Activated CD4-positive, alpha-beta T cell treated with anti-CD3 and anti-CD28 coated beads for 1 hour (primary cell): ENCODE measurements at places on chromosomes 7 and 10.

DNA sequence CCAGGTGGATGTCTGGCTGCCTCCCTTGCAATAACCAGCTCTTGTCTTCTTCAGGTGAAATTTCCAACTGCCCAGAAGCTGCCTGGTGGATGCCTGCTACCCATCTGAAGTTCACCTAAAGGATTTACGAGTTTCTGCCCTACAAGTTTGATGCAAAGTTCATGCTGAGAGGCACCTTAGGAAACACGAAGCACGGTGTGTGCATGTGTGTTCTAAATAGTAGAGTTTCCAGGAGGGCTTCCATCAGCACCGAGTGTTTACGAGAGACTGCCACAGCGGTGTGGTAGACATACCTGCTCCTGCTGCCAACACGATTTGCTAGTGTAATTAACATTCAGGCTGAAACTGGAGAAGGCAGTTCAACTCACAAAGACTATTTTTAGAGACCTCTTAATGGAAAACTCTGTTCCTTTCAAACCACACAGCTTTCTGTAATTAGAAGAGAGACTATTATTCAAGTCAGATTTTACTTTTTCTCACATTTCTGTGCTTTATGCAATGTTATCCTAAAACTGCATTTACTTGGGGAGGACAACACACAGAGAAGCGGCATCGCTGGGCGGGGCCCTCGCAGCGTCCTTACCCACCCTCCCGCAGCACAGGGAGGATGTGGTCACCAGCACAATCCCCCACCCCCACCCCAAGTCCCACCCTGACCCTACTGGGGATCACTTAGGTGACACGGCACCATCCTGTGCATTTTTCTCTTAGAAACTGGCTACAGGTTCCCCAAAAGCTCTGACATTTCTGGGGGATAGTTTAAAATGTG, 15.5 kb upstream of the CPXM2 start:
- DNase-seq, result no peak

- DNase-seq, result no peak
These were observed 134.6 kb downstream of the TEX36 start for GRCh38 chr10:125548356-125548755.

DNA sequence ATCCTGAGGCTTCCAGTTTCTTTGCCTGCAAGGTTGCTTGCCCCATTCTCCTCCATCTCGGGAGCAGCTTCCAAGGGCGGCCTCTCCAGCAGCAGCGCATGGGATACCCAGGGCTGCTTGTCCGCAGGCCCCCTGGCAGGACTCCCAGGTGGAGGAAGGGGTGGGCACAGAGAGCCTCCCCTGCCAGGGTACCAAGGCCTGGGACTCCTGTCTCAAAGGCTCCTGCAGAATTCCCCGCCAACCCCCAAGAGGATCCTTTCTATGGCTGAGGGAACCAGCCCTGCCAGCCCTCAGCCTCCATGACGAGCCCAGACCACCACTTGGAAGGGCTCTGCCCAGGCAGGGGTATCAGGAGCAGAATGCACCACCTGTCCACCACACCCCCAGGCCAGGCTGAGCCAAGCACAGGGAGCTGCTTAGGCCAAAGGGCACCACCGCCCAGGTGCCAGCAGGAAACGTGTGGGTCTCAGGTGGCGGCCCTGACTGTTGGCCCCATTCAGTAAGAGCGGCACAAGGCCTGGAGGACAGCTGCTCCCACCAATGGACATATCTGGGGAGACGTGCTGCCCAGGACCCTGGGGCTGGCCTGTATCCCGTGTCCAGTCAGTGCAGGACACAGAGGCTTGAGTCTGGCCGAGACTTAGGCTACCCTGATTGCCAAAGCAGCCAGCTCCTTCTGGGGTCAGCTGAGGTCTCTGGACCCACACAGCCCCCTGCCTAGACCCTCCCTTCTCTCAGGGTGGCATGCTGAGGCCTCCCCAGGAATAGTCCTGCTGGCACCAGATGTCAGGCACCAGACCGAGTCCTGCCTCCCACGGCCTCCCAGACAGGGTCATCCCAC, 33.8 kb upstream of the INPP5A start:
- no peak for DNase-seq

DNA sequence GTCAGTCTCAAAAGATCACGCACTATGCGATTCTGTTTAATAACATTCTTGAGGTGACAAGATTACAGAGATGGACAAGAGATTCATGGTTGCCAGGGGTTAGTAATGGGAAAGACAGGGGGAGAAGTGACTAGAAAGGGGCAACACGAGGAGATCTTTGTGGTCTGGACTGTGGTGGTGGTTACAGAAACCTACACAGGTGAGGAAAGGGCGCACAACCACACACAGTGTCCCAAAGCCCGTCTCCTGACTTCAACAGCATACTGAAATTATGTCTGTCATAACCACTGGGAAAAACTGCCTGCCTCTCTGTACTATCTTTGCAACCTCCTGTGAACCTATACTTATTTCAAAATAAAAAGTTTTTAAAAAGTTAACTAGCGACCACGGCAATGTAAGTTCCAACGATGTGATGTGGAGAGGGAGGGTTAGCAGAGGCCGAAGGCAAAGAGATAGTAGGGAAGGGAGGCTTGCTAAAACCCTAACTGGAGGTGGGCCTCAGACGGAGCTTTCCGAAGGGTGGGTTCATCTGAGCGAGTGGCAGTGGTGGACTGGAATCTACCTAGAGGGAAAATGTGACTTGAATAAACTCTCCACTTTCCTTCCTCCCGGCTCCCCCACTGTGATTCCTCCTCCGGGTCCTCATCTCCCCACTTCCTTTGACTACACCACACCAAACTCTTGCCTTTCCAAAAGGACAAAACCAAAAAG, 43.7 kb downstream of the GNA12 start:
- DNase-seq, result no peak

- no peak for DNase-seq
These were observed 140.9 kb downstream of the ADCYAP1R1 start for GRCh38 chr7:31192986-31193385.

GRCh38 chr7:54615537-54615936, 73.4 kb downstream of the VSTM2A start:
- DNase-seq, result no peak

DNA sequence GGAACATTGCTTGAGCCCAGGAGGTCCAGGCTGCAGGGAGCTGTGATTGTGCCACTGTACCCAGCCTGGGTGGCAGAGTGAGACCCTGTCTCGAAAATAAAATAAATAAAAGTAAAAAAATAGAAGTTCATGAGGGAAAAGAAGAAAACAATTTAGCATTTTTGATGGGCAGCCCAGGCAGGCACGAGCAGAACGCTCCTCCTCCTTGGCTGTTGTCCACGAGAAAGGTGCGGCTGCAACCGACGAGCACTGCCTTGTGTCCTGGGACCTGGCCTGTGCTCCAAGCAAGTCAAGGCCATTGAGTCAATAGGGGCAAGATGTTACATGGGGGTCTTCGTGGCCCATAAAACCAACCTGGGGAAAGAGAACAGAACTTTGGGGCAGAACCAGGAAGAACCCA, 25.6 kb downstream of the EBF3 start:
- DNase-seq, result no peak

DNA sequence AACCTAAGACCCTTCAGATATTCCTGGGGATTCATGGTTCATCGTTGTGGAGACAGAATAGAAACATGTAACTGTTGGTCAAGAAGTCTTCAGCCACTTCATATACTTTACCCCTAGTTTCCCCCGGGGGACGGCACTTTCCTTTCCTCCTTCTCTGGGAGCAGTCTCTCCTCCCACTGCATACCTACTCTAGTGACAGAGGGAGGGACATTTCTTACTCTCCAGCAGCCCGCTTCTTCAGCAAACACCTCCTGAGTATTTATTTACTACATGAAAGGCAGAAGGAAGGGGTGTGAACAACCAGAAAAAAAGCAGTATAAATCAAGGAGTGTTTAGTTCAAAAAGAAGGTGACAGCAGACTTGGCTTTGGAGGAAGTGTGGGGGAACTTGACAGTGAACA, 69.0 kb downstream of the LHFPL3 start:
- DNase-seq, result no peak

DNA sequence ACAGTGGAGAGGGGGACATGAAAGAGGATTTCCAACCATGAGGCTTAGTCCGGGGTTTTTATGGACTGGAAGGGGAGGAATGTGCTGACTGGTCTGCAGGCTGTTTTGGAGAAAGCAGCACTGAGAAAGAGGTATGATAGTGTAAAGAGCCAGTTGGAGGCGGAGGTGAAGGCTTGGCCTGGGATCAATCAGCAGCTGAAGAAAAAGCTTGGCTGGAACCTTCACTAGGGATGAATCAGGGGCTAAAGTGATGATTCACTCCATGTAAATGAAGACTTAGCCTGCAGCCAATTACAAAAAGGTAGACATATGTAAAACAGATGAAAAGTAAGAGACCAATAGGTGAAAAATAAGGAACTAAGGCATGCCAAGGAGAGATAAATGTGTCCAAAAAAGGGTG, 1382.6 kb downstream of the GATA3 start:
- DNase-seq, result no peak

DNA sequence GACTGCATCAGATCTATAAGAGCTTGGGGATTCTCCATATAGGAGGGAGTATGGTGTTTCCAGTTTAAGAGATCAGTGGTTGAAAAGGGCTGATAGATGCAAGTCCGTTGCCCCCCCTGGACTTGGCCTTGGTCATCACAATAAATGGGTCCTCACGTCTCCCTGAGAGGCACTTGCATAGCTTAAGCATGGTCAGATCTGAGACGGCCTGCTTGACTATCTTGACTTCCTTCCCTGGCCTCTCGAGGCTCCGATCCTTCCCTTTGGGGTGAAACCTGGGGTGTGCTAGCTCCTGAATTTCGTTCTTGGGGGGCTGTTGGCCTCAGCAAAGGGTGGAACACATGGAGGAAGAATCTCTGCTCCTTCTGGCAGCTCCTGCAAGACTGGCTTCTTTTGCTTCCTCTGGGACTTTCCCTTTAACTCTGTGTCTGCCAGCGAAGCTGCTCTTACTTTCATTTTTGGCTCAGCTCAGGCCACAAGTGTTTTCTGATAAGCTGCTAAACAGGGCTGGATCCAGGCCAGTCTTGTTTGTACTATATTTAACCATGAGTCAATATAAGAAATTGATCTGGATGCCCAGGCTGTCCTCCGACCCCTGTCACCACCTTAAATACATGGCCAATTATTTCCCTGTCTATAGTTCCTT, 11.2 kb upstream of the ZNF485 start:
- no peak for DNase-seq

DNA sequence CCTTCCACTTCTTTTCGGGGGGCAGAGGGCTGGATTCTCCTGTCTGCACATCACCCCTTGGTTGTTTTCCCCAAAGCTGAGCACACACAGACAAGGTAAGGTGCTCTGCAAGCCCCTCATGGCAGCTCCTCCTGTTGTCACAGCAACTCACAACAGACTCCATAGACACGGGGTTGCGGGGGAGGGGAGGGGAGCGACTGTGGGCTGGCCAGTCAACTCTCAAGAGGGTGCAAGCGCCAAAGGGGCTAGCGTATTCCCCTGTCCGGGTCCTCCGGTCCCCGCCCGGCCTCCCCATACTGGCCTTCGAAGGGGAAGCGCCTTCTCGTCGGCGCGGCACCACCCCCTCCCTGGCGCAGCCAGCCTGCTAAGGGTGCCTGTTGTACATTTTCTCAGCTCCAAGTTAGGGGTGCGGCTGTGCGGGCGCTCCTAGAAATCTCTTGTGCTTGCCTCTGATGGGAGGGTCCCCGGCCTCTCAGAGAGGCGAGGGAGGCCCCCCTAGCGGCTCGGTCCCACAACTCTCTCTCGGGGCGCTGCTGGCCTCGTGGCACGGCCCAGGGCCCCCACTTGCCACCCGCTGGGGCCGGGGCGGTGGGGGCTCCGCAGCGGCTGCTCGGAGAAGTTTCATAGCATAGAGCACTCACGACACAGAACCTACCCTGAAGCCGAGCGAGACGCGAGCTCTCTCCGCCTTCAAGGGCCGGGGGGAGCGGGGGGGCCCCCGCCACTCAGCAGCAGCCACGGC, 498 bp downstream of the RHOBTB1 start:
- DNase-seq, result no peak

- DNase-seq, result no peak
These were observed 5.0 kb upstream of the TASOR2 start for GRCh38 chr10:5679606-5680005.

GRCh38 chr7:101402081-101402779, 39.6 kb downstream of the COL26A1 start:
- DNase-seq, result no peak

GRCh38 chr7:1259621-1260243, 27.1 kb downstream of the UNCX start:
- DNase-seq, result no peak

DNA sequence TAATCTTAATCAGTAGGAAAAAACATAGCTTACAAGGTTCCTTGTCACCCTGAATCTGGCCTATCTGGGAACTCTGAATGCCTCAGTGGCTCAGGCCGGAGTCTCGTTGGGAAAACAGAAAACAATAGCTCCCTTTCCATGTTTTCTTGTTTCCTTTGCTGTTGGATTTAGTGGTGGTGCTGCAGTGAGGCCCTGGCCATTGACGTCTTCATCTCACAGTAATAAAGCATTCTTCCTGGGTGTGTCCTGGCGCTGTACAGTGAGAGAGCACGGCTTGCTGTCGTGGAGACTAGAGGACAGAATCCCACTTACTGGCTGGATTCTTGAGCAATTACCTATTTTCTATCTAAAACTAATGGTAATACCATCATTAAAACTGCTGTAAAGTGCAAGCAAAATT, 1.3 kb upstream of the SPOCK2 start:
- DNase-seq, result no peak

DNA sequence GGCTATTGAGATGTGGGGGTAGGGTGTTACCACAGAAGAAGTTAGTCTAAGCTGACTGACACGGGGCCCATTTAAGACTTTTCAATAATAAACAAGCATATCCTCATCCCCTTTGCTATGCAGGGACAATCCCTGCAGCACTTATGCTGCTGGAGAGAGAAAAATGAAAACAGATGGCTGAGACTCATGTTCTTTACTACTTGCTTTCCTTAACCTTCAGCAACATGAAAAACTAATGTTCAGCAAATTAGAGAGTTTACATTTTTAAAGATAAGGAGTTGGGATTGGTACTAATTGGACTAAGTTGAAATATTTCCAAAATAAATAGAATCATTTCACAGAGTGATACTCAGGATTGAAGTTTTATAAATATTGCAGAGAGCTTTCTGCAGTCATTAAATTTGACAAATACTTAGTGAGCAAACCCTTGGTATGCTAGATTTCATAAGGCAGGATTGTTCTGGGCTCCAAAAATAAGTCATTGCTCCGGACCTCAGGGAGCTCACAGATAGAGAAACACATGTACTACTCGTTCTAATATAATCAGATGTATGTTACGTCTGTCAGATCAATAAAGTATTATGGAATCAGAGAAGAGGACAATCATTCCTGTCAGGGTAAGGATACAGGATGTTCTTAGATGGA, 147.1 kb upstream of the LRRN3 start:
- no peak for DNase-seq

GRCh38 chr10:30629653-30630052, at the start of gene LYZL2:
Gene LYZL2, minus strand, starts transcription at chr10:30629753. Its CDS starts 2,838 bp downstream, at chr10:30626915.
- no peak for DNase-seq

- no peak for DNase-seq
These were observed 11.3 kb upstream of the TRDMT1 start for GRCh38 chr10:17212802-17213221.
